Astrocyte of the spinal cord (primary cell): ENCODE measurements at places on chromosomes 5 and 9.

DNA sequence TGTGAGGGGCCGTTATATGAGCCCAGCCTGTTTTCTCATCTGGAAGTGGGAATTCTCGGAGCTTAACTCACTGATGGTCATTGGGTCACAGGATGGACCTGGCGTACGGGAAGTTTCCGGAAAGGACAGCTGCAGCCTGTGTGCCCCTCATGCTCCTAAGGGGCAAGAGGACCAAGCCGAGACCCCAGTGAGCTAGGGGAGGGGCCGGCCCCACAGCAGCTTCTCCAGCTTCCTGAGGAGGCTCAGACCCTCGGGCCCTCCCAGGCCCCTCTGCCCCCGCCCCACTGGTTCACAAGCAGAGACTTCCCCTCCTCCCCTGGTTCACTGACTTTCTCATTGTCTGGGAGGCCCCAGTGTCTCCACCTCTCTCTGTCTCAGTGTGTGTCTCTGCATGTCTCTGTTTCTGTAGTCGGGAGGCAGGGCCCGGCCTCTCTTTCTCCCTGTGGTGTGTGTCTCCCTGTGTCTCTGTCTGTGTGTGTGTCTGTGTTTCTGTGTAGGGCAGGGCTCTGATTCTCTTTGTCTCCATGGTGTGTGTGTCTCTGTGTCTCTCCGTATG, 32.3 kb upstream of the FIBCD1 start:
- no peak for DNase-seq

GRCh38 chr9:123550012-123550411, 194.0 kb downstream of the CRB2 start:
- DNase-seq: no peak

GRCh38 chr9:128078504-128079434, 10.7 kb downstream of the SLC25A25 start:
- DNase-seq: no peak

GRCh38 chr5:612498-613424, 621 bp downstream of the CEP72 start:
- DNase-seq: peak; percentile 4

- DNase-seq: no peak
Observed at GRCh38 chr9:237141-237857, 22.6 kb downstream of the DOCK8 start.

DNA sequence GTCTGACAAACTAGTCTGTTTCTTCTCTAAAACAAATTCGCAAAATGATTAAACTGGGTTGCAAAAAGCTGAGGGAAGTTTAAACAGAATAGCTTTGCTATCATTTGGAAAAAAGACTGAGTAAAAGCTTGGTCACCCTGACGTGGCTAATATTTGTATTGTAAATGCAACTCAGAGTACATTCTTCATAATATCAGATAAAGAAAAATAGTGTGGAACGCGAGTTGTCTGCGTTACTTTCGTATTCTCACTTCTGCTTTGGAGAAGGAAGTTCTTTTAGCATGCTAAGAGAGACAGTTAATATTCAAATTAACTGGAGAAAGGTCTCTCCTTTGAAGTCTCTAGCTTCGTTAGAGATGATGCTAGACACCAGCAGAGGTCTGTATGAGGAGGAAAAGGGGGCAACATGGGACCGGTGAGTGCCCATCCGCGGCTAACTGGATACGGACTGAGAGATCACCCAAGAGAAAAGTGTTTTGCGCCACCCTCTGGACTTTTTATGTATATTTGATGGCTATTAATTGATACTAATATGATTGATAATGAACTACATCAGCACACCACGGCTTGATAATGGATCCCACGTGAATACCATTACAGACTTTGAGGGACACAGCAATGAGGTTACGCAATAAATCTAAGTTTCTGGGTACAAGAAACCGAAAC, 2.9 kb upstream of the CNTRL start:
- DNase-seq: peak; percentile 31

DNA sequence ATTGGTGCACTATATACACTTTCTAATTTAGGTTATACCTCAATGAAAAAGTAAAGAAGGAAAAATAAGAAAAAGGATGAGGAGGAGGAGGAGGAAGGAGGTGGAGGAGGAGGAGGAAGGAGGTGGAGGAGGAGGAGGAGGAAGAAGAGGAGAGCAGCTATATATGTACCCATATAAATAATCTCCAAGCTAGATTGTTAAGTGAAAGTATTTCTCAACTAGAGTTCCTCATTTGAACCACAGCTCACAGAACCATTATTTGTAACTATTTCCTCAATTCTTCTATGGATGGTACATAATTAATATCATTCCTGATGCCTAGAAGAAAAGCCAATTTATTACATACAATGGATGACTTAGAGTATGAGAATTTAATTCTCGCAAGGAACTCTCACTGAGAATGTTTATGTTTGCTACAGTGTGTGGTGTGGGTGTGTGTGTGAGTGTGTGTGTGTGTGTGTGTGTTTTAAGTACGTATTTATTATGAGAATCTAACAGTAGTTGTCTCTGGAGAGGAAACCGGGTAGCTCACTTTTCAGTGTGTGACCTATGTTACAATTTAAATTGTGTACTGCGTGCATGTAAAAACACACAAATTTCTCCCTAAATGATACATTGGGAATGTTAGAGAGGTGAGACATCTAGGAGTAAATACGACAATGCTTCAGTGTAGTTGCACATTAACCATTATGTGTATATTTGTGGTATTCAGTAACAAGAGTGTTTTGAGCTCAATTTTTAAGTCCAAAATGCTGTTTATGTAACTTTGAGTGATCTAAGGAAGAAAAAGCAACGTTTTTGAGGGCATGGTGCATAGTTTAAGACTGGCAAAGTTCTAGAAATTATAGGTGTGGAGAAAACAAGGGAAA, 20.2 kb upstream of the NREP start:
- DNase-seq: no peak

DNA sequence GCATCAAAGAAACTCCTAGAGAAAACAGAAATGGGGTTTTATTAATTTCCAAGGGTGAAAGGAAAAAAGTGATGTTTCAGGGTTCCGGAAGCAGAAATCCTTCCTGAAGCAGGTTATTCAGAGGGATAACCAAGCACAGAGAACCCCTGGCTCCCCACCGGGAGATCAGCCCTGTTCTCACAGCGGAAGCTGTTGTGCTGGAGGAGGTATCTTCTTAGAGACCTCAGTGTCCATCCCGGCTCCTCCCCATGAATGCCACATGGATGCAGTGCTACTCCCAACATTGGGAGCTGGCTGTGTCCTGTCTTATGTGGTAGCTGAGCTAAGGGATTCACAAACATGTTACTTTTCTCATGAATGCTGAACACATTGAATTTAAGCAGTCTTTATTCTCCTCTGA, 80.9 kb upstream of the IRX2 start:
- no peak for DNase-seq

GRCh38 chr5:62948301-62948700, 369.7 kb downstream of the LRRC70 start:
- no peak for DNase-seq

- DNase-seq: no peak
Observed at GRCh38 chr5:142576303-142576702, 109.6 kb downstream of the FGF1 start.

DNA sequence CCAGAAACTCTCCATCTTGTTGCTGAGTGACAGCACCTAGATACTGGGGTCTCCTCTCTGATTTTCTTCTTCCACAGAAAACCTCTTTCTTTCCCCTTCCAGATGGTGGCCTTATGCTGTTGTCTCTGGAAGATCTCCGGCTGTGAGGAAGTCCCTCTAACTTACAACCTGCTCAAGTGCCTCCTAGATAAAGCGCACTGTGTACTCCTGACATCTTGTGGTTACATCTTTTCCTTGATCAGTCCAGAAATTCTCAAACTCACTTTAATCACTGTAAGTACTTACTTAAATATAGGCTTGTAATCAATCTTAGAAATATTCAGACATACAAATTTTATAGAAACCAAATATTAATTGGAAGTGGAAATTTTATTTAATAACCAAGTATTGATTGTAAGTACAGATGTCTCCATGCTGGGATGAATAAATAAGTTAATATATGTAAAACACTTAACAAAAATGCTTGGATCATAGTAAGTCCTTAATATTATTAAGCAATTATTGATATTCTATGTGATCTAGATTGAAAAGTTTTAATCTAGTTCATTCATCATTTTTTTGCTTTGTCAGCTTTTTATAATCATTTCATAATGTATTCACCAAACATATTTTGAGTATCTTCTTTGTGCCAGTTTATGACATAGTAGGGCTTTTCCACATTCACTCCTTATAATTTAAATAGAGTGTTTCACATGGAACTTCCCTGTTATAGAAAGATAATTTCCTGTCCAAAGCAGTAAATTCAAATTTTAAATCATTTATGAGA, 1381.4 kb upstream of the CDH6 start:
- DNase-seq: no peak

DNA sequence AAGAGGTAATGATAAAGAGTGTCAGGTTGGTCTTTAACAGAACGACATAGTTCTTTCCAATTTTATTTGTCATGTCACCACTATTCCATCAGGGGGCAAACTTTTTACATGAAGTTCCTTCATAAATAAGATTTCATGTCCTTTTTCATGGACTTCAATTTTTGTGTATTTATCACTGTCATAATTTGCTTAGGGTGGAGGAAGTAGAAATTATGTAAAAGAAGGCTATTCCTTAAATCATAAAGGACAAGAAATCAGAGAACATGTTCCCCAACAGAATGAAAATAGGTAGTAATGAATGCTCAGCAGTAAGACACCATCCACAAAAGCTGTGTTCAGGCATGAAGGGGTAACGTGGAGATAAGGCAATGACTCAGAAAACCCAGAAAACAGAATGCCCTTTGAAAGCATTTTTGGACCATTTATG, 72.7 kb downstream of the ZFAND5 start:
- peak; percentile 68 for DNase-seq

GRCh38 chr5:103021314-103021713, 98.6 kb downstream of the GIN1 start:
- DNase-seq: peak; percentile 69

GRCh38 chr5:180115326-180116076, 43.9 kb upstream of the RNF130 start:
- no peak for DNase-seq

GRCh38 chr9:110206389-110206788, 1.6 kb downstream of the C9orf152 start:
- no peak for DNase-seq

DNA sequence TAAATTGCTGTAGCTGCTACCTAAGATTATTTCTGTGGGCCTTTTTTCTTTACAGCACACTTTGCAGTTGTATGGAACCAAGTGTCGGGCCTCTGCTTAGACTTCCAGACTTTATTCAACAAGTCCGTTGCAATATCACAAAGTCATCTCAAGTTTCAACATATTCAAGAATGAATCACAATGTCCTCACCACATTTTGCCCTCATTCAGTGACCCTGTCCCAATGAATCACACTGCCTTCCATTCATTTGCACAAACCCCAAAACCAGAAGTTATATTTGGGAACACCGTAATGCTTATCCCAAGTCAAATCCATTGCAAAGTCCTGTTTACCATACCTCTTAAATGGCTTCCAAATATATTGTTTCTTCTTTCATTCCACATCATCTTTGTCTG, 439.6 kb downstream of the CSNK1G3 start:
- peak; percentile 98 for DNase-seq

- no peak for DNase-seq
Observed at GRCh38 chr9:86733929-86734328, 213.4 kb downstream of the GAS1 start.

- DNase-seq: peak; percentile 34
Observed at GRCh38 chr9:128921881-128922763, 1.3 kb downstream of the PHYHD1 start.

GRCh38 chr5:177447611-177448243, 1.1 kb downstream of the PRR7 start:
- DNase-seq: peak; percentile 84

DNA sequence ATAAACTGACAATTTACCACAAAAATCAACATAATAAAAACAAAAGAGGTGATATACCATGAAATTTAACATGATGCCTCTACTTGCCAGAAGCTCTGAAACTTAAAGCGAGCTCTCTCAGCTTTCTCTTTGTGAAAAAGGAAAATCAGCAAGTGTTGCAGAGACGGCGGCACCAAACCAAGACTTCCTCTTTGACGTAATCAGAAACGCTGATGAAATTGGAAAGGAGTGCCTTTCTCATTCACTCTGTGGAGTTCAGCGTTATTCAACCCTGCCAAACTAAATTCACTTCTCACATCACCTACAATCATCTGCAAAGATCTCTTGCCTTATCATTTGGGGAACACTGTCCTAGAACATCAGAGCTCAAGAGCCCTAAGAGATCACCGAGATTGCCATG, 32.2 kb downstream of the ANXA6 start:
- DNase-seq: no peak

GRCh38 chr5:144395704-144396103, 225.0 kb downstream of the KCTD16 start:
- DNase-seq: no peak

- no peak for DNase-seq
Observed at GRCh38 chr5:39948341-39948740, 523.6 kb upstream of the DAB2 start.

DNA sequence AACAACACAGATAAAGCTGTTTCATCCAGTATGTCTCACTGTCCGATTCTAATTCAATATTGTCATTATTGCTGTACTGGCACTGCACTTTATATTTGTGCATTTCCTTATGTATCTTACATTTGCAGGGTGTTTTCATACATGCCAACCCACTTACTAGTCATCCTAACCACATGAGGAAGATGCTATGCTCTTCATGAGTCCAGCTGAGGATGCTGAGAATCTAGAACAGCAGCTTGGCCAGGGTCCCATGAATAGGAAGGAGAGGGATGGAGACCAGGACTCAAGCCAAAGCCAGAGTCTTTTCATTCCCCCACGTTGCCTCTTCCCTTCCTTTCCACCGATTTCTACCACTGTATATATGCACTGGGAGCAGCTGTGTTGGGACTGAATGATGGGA, 292.8 kb upstream of the KLF4 start:
- DNase-seq: peak; percentile 48

DNA sequence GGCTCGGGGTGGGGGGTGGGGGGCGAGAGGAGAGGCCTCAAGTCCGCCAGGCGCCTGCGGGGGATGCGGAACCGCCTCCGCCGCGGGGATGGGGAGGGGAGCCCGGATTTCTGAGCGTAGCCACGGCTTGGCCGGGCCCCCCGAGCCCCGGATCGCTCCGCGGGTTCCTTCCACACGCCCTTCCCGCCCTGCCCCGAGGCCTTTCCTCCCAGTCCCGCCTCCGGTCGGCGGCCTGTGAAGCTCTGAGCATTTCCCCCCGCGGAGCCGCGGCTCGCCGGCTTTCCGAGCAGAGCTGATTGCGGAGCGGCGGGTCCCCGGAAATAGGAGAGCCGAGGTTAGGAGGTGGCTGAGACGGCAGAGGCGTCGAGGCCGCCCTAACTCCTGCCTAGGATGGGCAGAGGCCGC, 6.1 kb downstream of the IRX4 start:
- no peak for DNase-seq

- DNase-seq: peak; percentile 61
Observed at GRCh38 chr9:96500696-96501632, 51.0 kb downstream of the HABP4 start.

GRCh38 chr5:149782018-149782894, 52.1 kb downstream of the PPARGC1B start:
- DNase-seq: no peak

GRCh38 chr9:32502464-32502863, 23.5 kb downstream of the RIGI start:
- peak; percentile 84 for DNase-seq
